Fibroblast of skin of abdomen (primary cell): ENCODE measurements at places on chromosomes 4 and X.

DNA sequence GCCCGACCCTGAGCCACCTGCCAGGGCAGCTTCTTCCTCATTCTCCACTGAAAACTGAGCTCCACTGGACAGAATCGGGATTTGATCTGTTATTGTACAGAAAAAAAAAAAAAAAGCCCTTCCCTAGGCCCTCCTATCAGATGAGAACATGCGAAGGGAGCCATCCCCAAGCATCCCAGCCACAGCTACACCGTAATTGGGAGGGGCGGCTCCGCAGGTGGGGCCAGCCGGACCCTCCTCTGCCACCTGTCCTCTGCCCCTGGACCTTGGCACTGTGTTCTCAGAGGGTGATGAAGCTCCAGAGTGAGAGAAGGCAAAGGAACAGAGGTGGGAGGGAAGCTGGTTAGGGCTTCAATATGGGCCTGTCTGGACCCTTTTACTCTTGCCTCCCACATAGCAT is 240.0 kb upstream of the PSAPL1 start:
- no peak for DNase-seq

DNA sequence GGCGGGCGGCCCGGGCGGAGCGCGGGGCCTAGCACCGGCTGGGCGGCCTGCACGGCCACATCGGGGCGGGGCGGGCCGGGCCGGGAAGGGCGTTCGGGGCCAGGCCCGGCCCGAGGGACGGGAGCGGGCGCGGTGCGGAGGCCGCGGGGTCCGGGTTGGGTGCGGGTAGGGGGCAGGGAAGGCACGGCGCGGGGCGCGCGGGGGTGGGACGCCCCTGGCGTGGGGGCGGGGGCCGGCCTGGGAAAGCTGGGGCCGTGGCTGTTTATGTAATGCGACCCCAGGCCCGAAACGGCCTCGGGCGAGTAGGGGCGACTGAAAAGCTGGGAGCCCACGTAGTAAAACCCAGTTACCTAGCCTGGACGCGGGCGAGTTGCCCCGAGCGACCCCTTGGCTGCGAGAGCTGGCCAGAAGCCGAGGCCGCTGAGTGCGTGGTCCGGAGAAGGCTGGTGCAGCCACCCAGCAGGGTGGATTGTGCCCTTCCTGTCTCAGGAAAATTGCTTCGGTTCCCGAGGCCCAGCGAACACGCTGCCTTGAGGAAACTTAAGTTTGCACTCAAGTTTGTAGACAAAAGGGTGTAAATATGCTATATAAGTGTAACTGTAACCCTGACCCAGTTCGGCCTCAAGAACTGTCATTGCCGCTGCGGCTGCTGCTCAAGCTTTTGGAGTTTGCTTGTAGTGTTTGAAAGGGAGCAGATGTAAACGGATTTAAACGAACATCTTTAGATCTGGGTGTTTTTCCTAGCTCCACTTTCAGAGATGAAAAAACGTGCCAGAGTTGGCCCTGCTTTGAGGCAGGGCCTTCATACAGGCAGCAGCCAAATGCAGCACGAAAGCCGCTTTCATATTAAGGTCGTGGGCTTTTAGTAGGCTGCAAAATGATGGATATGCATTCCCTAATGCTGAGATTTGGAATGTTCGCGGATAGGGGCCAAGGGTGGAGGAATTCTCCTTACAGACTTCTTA is 674 bp downstream of the SEC24B start:
- peak; percentile 45 for DNase-seq

DNA sequence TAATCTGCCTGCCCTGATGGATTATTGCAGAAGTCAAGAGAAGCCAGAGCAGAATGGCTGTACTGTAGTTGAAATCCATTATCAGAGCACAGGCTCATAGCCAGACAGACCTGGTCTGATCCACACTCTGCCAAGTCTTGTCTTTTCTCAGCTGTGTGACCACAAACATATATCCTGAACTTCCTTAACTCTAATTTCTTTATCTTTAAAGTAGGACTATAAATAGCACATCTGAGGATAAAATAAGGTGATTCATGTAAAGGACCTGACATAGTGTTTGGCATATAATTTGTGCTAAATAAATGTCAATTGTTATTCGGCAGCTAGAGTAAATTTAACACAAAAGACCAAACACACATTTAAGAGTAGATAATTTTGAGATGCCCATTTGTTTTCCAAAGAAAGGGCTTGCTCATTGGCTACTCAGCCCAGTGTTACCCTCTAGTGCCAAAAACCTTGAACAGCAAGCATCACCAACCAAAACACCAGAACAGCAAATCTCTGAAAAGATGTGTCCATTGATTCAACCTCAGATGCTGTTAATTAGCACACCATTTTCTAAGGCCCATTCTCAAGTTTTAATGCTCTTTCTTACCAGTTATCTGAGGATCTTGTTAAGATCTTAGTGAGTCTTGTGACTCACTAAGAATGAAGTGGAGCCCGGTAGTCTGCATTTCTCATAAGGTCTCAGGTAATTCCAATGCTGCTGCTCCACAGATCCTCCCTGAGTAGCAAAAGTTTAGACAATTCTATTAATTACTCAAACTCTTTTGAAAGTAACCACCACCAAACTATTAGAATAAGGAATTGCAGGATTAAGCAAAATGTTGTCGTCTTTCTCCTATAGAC is 108.8 kb downstream of the HHIP start:
- DNase-seq: peak; percentile 37

GRCh38 chr4:139389102-139389501 is 64.8 kb upstream of the RAB33B start:
- no peak for DNase-seq

DNA sequence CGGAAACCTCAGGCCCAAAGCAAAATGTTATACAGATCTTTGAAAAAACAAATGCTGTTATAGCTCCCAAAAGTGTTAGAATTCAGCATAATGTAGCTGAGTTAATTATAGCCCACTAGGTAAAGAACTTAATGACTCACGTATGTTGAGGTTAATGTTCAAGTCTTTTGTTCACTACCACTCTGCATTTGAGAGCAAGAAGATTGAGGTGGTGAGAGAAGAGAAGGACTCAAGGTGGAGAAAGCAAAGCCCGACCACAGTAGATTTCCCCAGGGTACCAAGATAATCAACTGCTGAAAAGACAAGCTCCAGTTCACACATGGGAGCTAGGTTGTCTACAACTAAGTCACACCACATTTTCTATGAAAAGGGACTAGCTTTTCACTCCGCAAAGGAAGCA is 480.2 kb downstream of the DTHD1 start:
- DNase-seq: no peak

GRCh38 chr4:92014067-92014466 is 289.7 kb upstream of the GRID2 start:
- no peak for DNase-seq

- no peak for DNase-seq
Measured at GRCh38 chrX:24928114-24928513, 87.7 kb downstream of the ARX start.

GRCh38 chrX:16827225-16827624 is 41.0 kb downstream of the TXLNG start:
- peak; percentile 41 for DNase-seq

DNA sequence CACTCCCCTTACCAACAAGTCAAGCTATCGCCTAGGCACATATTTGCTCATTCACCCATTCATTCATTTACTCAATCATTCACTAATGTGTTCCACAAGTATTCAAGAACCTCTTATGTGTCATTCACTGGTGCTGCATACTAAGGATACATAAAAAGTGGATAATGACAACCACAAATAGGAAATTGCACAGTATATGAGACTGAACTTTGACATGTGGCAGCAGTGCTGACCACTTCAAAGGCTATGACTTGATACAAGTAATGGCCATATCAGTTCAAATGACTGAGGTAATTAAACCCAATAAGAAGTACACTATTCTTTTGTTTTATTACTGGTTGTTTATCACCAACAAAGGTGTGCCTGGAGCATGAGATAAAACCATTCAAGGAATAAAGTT is 282.5 kb downstream of the KLHL13 start:
- DNase-seq: no peak

- peak; percentile 31 for DNase-seq
Measured at GRCh38 chrX:8748855-8749254, 16.9 kb upstream of the ANOS1 start.

DNA sequence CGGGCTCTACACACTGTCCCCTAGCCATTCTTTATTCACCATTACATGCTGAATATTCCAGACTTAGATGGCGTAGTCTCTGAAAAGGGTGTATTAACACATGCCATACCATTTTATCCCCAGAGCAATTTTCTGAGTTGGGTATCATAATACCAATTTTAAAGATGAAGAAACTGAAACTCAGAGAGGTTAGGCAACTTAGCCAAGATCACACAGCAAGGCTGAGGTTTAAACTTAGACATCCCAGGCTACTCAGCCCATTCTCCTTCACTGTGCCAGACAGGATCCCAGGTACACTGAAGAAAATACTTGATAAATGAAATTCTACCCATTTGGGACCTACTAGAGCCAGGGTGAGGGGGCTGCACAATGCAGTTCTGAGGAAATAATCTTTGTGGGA is 67.4 kb upstream of the ARHGAP36 start:
- no peak for DNase-seq

- DNase-seq: peak; percentile 48
Measured at GRCh38 chrX:130896802-130897501, 6.1 kb downstream of the ENOX2 start.

DNA sequence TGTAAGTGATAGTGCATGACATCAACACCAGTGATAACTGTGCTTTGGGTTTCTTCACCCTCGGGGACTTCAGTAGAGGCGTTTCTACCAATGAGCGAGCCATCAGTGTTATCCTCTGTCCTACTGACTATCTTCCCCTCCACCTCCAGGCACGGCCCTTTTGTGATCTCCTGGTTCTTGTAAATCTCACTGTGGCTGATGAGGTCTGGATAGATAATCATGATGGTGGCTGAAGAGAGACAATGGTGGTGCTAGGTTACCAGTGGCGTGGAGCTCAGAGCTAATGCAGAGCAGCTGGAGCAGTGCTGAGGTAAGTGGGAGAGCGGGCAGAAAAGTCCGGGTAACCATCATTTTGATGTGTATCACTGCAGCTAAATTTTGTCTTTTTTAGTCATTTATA is 816.6 kb downstream of the GLUD2 start:
- no peak for DNase-seq

DNA sequence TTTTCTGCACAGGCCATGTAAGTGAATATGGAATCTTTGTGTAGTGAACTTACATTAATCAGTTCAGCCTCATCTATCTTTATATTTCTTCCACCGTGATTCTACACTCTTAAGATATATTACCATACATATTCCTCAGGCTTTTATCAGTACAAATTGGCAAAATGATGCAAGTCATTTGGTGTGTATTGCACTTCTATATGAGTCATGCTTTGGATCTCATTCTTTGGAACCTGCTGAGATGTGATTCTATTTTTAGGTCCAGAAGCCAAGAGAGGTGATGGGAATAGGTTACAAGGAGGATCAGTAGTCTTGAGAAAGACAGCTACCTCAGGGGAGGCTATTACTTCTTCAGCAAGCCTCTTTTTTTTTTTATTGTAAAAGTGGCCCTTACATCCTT is 204.4 kb downstream of the ZNF330 start:
- DNase-seq: peak; percentile 76
